Activated CD8-positive, alpha-beta memory T cell treated with anti-CD3 and anti-CD28 coated beads for 1 hour (primary cell): ENCODE measurements at places on chromosomes 7 and 10.
A peak's percentile ranks its signal among the peaks of the same experiment; 100 is the strongest.

DNA sequence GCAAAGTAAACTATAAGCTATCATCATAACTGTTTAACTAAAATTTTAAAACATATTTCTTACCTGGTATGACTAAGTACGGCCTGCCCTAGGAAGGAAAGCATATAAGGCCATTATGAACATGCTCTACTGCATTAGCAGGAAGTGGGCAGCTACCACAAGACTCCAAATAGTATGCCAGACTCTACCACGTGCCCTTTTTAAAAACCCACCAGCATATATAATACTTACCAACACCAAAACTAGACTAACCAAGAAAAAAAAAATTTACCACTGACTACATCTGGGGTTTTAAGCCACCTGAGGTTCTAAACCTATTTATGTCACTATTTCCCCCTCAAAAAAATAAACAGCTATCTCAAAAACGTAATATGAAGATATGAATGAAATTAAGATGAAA lies 30.1 kb downstream of the NUDCD3 start:
- DNase-seq = peak; percentile 16

GRCh38 chr7:92460109-92460508 lies 12.8 kb downstream of the GATAD1 start:
- DNase-seq = no peak

GRCh38 chr7:152351168-152351567 lies 84.6 kb downstream of the KMT2C start:
- no peak for DNase-seq

- no peak for DNase-seq
These were observed 97.9 kb upstream of the SH2B2 start for GRCh38 chr7:102188746-102189145.

DNA sequence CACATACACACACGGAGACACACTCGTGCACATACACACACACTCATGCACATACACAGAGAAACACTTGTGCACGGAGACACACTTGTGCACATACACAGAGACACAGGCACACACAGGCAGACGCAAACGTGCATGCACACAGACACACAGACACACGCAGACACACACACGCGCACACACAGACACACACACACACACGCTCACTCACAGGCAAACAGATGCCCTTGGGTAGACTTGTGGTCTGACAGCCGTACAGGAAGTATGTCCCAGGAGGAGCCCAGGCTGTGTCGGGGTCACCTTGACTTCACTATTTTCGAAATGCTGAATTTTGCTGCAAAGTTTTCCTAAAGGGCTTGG lies 538.0 kb downstream of the DNAJB6 start:
- no peak for DNase-seq

DNA sequence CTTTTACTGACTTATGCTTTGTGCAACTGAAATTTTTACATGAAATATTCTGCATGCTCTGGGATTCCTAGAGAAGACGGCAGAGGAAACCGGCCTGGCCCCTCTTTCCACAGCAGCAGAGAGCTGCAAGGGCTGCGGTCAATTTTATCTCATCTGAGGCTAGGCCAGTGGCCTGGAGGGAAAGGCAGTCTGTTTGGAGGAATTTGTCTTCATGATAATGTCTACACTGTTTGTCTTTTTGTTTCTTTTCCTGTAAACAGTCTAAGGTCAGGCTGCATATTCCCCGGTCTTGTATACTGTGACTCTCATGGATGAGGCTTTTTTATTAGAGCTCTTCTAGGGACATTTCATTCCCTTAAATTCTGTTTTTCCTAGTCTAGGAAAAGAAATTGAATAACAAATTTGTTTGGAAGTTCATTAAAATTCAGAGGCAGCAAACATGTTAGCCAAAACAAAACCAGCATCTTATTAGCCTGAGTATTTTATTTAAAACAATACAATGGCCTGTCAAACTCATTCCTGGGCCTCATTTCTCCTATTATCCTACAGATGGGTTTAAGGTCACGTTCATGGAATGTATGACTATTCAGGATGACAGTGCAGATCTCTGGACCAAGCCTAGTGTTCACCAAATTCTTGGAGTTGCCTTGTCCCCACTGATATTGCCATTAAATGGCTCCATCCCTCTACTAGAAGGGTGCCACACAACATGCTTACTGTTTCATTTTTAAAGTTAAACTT lies 26.4 kb downstream of the LAMB4 start:
- DNase-seq = no peak

GRCh38 chr7:67716729-67717128 lies 720.1 kb downstream of the TYW1 start:
- no peak for DNase-seq

DNA sequence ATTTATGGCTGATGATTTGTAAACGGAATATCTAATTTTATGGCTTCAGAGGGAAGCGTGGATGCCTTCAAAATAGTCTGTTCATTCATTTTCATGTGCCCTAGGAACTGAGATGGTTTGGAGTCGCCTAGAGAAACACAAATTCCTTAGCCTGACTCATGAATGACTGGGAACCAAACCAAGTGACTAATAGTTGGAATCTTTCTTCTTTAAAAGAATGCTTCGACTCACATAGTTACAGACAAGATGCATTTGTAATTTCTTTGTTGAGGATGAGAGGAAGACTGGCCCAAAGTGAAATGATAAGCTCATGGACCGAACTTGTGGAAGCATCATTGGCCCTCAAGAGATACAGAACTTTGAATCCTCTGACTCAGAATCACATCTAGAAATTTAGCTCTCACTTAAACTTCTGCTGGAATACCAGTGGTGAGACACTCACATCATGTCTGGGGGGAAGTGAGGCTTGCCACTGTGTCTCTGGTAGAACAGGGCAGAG lies 1107.2 kb downstream of the NRG3 start:
- no peak for DNase-seq

DNA sequence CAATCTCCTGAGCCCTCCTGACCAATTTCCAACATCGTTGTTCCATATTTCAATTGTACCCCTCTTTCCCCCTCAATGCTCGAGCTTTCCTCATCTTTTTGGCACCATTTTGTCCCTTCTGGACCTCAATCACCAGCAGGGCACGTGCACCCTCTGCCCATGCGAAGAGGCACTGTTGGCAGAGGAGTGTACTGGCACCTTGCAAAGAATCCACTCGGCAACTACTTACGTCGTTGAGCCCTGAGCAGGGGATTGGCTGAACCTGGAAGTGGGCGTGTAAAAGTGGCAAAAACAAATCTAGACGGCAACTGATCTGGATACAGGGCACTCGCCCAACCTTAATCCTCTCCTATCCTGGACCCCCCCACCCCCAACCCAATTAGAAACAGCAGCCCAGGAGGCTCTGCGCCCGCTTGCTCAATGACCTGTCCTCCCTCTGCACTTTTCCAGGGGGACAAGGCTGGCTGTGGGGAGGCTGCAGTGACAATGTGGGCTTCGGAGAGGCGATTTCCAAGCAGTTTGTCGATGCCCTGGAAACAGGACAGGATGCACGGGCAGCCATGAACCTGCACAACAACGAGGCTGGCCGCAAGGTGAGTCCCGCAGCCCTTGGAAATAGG lies 18.8 kb downstream of the WNT8B start:
- DNase-seq = peak; percentile 76

GRCh38 chr7:151896486-151896885 lies 19.6 kb upstream of the PRKAG2 start:
- no peak for DNase-seq

- no peak for DNase-seq
These were observed 175.3 kb downstream of the JAZF1 start for GRCh38 chr7:28005075-28005846.

DNA sequence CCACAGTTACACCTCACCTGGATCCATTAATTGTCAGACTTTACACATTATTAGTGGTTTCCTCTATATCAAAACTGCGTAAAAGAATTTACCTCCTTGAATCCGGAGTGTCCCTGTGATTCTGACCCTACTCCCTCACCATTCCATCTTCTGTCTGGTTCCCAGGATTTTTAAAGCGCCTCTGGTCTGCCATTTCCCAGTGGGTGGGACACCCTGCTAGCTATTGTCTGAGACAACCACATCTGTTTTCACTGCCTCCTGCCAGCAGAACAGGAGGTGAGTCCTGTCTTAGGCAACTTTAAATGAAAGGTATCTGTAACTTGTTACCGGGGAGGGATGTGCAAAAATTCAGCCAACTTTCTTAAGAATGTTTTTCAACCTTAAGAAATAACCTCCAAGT lies 2.3 kb downstream of the MACROH2A2 start:
- DNase-seq = no peak

- DNase-seq = no peak
These were observed 4.3 kb upstream of the EIF3A start for GRCh38 chr10:119084896-119085295.

GRCh38 chr7:86158111-86158510 lies 485.6 kb upstream of the GRM3 start:
- DNase-seq = no peak

- DNase-seq = no peak
These were observed 21.8 kb upstream of the HIPK2 start for GRCh38 chr7:139799586-139799985.

GRCh38 chr7:14859267-14859666 lies 43.3 kb downstream of the DGKB start:
- DNase-seq = no peak

DNA sequence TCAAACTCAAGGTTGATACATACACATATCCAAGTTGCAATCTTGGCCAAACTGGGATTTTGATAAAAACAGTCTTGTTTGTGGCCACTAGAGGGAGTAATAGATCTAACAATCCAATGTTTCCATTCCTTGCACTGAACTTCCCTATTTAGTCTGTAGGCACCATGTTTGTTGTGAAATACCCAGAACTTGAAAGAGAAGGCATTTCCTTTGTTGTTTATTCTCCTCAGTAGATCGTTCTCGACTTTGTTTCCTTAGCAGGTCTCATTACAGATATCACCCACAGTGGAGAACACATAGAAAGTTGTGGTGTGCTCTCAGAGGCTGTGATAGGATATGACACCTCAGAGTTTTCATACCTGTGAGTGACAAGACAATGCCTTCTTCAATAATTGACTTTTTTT lies 70.3 kb upstream of the MXI1 start:
- no peak for DNase-seq

DNA sequence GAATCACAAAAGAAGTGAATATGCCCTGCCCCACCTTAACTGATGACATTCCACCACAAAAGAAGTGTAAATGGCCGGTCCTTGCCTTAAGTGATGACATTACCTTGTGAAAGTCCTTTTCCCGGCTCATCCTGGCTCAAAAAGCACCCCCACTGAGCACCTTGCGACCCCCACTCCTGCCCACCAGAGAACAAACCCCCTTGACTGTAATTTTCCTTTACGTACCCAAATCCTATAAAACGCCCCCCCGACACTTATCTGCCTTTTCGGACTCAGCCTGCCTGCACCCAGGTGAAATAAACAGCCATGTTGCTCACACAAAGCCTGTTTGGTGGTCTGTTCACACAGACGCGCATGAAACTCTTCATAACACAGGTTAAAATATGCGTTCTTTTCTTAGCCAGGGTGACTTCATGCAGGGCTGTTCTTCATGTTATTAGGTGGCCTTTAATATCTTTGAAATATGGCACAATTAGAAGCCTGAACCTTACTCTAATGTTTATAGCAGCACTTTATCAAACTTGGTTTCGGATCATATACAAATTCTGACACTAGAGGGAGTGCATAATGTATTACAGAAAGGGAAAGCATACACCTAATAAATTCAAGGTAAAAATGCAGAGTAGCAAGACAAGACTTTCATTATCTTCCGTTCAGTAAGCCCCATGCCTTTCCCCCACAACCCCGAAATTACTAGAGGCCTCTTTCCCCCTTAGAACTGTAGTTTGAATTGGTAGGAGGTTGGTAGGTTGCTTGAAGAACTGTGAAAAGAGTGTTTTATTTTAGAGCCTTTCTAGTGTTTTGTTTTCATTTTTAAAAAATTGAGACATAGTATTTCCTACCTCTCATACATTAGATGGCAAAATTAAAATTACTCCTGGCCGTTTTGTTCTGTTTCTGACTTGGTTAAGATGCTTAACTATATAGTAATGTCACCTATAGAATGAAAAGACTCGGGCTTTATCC lies 117.9 kb downstream of the NPY start:
- DNase-seq = no peak

GRCh38 chr10:103600325-103600724 lies 106.8 kb downstream of the NEURL1 start:
- DNase-seq = no peak

GRCh38 chr7:12827920-12828319 lies 140.5 kb downstream of the ARL4A start:
- DNase-seq = no peak

DNA sequence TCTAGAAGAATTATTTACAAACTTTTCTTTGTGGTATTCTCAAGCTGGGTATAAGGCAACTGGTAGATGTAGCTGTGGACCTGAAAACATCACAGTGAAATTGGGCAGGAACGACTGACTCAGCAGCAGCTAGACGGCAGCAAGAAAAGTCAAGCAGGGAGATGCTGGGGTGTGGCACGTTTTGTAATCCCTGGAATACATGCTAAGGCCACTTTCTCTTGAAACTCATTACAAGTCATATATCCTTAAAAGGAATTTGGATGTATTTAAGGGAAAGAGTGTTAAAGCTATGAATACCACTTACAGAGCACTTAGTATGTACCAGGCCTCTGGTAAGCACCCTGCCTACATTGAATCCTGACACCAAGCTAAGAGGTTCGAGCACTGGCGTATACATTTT lies 17.4 kb downstream of the BEND7 start:
- DNase-seq = no peak

- DNase-seq = no peak
These were observed 3.9 kb downstream of the MIOS start for GRCh38 chr7:7570584-7570983.

- no peak for DNase-seq
These were observed 9.2 kb downstream of the CREM start for GRCh38 chr10:35135861-35136260.

DNA sequence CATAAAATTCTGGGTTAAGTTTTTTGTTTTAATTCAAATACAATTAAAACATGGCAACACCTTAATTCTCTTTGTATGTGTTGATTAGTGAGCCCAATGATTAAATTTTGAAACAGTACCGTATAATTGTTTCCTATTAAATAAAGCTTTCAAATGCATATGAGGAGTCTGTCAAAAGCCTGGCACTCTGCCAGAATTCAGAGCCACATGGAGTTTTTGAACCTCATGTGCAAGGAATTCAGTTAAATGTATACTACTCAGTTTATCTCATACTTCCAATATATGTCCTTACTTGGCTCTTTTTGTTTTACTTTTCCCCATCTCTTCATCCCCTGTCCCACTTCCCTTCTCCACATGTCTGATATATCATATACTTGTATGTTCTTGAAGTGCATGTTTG lies 165.6 kb upstream of the FAM3C start:
- no peak for DNase-seq

- DNase-seq = no peak
These were observed 502.7 kb upstream of the PODXL start for GRCh38 chr7:132059141-132059540.

- DNase-seq = no peak
These were observed 101.2 kb downstream of the GRID1 start for GRCh38 chr10:86265236-86265894.

GRCh38 chr10:132439025-132439388 lies 42.0 kb downstream of the PWWP2B start:
- DNase-seq = no peak
